ENCODE measurements at places on chromosomes 13 and 19.

DNA sequence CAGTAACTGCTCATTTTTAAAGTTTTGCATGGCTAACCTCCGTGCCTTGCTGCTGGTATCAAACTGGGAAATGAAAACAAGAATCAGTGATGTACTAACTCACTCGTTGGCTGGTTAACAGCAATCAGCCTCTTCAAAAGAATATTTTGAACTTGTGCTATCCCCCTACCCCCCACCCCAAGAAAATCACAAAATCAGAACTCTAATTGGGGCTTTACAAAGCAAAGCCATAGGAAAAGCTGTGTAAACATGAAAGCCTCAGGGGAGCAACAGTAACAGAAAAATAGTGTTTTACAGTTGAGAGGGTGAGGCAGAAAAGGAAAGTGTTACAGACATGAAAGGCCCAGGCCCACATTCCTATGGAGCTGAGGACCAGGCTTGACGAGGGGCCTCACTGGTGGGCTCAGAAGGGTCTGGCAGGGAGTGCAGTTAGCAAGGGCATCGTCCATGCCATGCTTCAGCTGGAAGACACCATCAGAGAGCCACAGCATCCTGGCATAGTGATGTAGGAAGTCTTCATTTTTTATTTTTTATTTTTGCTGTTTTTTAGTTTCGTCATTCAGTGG is 217.6 kb downstream of the PCCA start:
- DNase-seq = no peak

- no peak for DNase-seq
Observed at GRCh38 chr13:50149932-50150331, 134.7 kb downstream of the KCNRG start.

- no peak for DNase-seq
Observed at GRCh38 chr13:62278271-62278670, 862.6 kb upstream of the PCDH20 start.

GRCh38 chr13:51645154-51645650 is 60.9 kb downstream of the WDFY2 start:
- DNase-seq = no peak

- DNase-seq = no peak
Observed at GRCh38 chr13:31896427-31896826, 135.1 kb upstream of the FRY start.

DNA sequence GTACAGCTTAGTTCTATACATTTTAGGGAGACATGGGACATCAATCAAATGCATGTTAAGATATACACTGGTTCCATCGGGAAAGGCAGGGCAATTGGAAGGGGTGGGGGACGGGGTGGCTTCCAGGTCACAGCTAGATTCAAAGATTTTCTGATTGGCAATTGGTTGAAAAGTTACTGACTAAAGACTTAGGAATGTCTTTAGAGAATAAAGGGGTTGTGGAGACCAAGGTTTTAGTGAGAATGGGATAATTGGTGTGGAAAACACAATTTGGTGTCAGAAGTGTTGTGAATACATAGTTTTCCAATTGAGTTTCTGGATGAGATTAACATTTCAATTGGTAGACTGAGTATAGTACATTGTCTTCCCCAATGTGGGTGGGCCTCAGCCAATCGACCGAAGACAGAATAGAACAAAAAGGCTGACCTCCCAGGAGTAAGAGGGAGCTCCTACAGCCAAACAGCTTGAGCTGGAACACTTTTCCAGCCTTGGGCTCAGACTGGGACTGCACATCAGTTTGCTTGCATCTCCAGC is 988 bp upstream of the CCDC169 start:
- DNase-seq = no peak

DNA sequence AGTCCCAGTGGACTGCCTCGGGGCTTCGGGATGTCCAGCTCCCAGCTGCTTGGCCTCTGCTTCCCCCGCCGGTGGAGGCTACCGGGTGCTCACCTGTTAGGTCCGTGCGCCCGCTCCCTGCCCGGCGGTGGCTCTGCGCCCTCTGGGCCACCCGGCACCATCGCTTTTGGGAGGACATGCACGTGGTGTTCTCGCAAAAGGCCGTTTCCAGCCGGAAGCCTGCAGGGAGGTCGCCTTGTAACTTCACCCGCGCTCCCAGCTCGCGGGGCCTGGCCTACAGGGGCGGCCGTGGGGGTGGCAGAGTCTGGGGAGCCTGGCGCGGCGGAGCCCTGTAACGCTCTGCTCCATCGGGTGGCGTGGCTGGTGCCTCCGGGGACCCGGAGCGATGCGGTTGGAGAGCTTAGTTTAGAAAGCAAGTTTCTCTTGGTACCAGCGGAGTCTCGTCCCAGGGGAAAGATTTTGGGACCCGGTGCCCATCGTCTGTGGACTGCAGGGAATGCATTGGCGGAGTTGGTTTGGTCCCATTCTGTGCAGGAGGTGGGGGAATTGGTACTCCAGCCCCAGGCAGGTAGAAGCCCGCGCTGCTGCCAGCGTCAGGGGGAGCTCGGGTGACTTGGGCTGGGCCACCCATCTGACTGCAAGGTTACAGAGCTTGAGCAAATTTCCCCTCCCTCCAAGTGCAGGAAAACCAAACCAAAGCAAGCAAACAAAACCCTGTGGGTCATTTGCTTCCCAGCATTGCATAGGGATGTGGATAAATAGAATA is 673 bp downstream of the SPATA13 start:
- DNase-seq = no peak

- no peak for DNase-seq
Observed at GRCh38 chr13:95137096-95137495, 164.2 kb downstream of the ABCC4 start.

DNA sequence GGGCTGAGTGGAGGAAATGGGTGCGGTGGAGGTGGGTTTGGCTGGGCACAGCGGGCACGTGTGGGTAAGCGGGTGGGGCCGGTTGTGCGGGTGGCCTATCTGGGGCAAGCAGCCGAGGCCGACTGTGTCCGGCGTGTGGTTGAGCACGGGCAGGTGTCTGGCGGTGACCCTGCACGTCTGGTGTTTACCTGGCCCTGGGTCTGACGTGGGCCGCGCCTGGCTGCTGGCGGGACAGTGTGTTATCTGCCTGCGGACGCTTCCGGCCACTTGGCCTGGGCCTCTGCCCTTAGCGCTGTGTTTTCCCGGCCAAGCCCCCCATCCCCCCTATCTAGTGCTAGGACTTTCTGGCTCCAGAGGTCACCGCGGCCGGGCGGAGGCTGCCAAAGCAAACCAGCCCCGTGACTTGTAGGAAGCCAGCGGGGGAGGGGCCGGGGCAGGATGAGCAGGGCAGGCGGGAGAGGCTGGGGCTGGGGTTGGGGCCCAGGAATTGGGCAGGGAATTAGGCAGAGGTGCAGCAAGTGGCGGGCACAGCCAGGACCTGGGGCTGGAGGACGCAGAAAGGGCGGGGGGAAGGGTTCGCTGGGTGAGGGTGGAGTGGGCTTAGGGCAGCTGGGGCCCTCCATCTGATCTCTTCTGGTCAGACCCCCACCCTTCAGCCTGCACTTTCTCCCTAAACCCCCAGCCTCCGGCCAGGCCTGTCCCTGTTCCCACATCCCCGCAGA is 534 bp upstream of the HPN start:
- no peak for DNase-seq

GRCh38 chr13:53822136-53822535 is 793.5 kb downstream of the OLFM4 start:
- DNase-seq = no peak

DNA sequence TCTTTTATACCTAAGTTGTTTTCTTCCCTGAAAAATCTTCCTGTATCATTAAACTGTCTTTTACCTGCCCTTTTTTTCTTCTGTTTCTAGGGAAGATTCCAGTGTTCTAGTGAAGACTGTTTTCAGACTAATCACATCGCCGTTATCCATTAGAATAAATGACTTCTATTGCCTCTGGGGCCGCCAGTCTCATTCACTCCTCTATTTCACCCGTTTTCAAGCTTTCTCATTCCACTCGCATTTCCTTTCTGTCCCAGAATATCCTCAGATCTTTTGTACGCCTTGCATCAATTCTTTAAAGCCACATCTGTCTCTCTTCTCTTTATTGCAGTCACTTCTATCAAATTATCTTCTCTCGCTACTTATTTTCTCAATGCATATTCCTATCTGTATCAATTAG is 1035.6 kb upstream of the MIR17HG start:
- no peak for DNase-seq

DNA sequence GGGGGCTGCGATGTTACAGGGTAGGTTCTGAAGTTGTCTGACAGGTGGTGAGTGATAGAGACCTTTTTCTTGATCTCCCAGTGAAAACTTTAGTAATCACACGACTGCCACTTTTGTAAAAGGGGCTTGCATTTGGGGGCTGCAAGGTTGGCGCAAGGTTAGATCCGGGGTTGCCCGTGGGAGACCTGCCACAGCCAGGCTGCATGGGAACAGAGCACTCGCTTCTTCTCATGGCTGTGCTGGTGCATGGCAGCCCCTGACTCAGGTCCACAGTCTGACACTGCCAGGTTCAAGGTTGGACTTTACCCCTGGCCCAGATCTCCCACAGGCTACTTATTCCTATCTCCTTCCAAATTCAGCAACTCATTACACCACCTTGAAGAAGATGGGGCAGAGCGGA is 1190.4 kb downstream of the UQCRFS1 start:
- DNase-seq = no peak

DNA sequence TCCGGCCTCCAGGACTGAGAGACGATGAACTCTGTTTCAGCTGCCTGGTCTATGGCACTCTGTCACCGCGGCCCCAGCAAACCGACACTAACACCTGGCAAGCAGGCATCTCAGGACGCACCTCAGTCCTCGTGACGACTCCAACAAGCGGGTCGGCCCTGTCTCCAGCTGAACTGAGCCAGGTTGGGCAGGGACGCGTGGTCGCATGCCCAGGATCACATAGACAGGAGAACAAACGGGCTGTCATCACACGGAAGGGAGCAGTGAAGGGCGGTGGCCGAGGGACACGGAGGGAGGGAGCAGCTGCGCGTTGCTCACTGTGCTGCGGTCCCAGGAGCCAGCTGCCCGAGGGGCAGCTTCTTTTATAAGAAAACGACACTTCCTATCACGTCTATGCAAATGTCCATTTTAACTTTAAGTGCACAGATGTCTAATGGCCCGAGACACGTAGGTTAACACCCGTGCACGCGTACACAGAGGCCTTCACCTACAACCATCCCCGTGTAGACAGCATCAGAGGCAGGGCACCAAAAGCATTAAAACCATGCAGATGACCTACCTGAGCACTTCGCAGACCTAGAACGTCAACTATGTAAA is 8.9 kb downstream of the SGTA start:
- DNase-seq = no peak

GRCh38 chr13:46572752-46573431 is 19.9 kb downstream of the LRCH1 start:
- DNase-seq = no peak
